CD4-positive, alpha-beta T cell treated with Interleukin-21 for 1 hour (primary cell): ENCODE measurements at places on chromosomes 2 and 18.

- DNase-seq, result no peak
Observed at GRCh38 chr2:22554453-22554852, 830.5 kb upstream of the KLHL29 start.

GRCh38 chr2:12051831-12052230 lies 305.4 kb downstream of the LPIN1 start:
- DNase-seq, result no peak

DNA sequence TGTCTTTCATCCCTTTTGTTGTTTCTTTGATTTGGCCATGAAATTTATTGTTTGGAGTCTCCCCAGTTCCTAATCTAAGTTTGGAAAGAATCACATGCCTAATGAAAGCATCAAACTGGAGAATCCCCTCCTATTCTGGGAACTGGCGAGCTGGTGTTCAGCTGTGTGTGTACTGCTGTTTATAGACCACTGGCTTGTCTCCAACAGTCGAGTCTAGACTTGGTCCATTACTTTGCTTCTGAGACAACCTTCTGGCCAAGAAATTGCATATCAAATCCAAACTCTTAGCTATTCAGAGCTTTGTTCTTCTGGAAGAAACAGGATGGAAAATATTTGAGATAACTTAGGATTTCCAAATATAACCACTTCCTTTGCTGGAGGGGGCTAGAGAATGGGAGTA lies 111.5 kb upstream of the THSD7B start:
- no peak for DNase-seq

DNA sequence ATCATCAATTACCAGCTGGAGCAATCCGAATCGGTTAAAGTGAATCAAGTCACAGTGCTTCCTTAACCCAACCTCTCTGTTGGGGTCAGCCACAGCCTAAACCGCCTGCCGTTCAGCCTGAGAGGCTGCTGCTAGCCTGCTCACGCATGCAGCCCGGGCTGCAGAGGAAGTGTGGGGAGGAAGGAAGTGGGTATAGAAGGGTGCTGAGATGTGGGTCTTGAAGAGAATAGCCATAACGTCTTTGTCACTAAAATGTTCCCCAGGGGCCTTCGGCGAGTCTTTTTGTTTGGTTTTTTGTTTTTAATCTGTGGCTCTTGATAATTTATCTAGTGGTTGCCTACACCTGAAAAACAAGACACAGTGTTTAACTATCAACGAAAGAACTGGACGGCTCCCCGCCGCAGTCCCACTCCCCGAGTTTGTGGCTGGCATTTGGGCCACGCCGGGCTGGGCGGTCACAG lies 496 bp upstream of the ITGA4 start:
- DNase-seq, result peak; percentile 85

DNA sequence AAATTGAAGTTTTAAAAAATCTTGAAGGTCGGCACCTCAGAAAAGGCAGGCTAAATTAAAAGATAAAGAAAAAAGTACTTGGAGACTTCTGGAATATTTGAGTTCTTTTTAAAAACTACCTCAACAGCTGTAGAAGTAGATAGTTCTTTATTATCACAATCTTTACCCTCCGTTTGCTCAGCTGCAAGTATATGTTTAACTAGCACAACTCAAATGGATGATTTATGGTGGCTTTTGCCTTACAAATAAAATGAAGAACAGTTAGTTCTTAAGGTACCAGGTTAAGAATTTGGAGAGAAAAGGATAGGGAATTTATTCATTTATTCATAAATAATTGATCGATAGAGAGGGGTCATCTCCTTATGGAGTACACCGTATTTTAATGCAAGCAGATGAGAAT lies 237.6 kb upstream of the FOSL2 start:
- DNase-seq, result no peak

DNA sequence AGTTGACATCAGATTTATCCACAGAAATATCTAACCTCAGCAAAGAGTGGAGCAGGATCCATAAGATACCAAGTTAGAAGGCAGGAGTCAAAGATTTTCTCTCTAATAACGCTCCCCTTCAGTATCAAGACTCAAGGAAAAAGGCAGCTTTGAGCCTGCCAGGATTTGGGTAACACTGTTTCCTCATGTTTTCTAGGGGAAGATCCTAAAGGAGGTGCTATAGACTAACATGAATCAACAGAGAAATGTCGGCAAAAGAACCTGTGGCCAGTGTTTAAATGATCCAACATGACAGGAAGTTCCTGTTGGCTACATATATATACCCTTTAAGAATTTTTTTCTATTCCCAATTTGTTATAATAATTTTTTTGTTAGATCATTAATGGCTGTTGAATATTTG lies 402.3 kb downstream of the TGIF1 start:
- no peak for DNase-seq

- DNase-seq, result no peak
Observed at GRCh38 chr18:69444221-69444620, 43.5 kb downstream of the DOK6 start.

DNA sequence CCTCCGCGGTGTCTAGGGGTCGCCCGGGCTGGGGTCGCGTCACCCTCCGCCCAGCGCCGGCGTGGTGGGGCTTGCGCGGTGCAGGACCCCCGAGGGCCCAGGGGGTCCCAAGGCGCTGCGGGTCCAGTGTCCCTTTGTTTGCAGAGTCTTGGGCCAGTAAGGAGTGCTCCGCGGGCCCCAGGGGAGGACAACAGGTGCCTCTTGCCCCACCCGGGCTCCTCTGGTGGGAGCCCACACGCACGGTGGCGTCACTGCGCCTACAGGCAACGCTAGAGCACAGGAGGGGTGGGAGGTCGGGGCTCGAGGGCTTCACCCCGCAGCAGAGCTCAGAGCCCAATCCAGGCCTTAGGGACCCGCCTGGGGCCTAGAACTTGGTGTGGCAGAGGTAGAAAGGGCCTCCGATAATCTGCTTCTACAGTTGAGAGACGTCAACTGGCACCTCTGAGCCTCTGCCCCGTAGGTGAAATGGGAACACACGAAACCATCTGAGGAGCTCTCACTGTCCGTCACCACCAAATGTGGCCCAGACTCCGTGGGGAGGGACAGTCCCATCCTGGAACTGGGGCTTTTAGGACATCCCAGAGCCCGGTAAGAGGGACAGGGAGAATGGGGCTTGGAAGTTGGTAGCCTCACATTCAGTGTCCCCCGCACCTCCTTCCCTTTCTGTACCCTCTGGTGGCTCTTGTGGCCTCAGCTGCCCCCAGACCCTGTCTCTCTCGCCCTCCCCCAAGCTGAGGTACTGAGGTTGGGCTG lies 1.4 kb downstream of the ARID5A start:
- DNase-seq, result peak; percentile 73

DNA sequence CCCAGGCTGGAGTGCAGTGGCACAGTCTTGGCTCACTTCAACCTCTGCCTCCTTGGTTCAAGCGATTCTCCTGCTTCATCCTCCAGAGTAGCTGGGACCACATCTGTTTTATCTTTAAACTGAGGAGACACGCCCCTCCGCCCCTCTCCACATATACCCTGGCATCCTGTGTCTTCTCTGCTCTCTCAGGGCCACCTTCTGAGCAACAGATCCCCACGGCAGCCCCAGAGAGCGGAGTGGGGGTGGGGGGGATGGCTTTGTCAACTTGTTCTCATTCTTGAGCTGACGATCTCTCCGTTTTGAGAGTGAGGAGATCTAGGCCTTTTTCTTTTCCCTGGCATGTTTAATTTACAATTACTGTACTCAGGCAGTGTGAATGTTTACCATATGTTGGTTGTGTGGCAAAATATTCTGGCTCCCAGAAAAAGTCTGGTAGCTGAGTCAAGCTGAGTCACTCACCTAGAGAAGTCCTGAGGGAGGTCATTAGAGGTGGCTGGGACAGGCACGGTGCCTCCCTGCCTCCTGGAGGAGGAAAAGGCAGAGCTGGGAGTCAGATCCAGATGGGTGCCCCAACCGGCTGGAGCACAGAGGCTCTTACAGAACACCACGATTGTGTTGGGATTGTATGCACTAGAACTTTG lies 19.5 kb upstream of the ID2 start:
- no peak for DNase-seq

- no peak for DNase-seq
Observed at GRCh38 chr2:62221141-62221540, 25.2 kb downstream of the B3GNT2 start.

DNA sequence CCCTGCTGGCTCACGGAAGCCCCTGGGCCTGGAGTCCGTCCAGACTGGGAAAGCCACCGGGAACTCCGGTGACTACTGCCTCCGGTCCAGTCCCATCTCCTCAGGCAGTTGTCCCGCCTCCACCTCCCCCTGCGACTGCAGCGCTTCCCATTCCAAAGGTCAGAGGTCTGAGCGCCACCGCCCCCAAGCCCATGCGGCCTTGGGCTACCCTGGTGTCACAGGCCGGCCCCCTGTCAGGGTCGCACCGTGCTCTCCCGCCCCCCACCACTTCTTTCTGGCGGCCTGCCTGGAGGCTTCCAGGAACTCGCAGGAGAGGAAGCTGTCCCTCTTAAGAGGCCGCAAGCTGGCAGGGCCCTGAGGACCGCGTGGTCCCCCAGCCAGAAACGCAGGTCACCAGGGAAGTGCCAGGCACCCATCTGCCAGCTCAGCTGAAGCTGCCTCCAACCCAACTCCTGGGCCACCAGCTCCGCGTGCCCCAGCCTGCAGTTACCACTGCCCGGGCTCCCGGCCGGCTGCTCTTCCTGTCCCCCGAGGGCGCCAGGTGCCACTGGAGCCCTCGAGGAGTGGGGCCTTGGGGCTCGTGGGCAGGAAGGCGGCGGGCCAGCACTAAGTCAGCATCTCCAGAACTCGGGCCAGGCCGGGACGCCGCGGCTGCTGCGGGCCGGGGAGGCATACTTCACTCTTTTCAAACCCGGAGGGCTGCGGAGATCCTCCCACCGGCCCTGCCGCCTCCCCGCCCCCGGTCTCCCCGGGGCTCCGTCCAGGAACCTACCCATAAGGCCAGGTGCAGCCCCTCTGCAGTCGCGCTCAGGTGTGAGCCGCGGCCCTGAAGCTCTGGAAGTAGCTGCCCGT lies 83.3 kb upstream of the POMC start:
- DNase-seq, result peak; percentile 38

DNA sequence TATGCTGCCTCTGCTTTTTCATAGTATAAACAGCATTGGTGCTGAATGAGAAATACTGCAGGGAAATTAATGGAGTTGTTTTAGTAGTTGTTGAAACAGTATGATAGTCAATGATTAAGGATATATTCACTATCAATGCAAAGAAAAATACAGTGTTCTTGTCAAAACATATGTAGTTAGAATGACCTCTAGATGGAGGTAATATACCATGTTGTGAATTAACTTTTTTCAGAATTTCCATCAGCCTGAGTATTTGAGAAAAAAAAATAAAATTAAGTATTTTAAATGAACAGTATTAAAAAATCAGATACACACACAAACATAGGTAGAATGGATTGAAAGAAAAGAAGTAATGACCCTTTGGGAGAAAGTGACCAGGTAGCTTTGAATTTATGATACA lies 59.5 kb downstream of the RMDN2 start:
- DNase-seq, result no peak

- no peak for DNase-seq
Observed at GRCh38 chr18:32439241-32439640, 31.4 kb downstream of the GAREM1 start.

GRCh38 chr2:182941919-182942318 lies 75.5 kb upstream of the FRZB start:
- no peak for DNase-seq

DNA sequence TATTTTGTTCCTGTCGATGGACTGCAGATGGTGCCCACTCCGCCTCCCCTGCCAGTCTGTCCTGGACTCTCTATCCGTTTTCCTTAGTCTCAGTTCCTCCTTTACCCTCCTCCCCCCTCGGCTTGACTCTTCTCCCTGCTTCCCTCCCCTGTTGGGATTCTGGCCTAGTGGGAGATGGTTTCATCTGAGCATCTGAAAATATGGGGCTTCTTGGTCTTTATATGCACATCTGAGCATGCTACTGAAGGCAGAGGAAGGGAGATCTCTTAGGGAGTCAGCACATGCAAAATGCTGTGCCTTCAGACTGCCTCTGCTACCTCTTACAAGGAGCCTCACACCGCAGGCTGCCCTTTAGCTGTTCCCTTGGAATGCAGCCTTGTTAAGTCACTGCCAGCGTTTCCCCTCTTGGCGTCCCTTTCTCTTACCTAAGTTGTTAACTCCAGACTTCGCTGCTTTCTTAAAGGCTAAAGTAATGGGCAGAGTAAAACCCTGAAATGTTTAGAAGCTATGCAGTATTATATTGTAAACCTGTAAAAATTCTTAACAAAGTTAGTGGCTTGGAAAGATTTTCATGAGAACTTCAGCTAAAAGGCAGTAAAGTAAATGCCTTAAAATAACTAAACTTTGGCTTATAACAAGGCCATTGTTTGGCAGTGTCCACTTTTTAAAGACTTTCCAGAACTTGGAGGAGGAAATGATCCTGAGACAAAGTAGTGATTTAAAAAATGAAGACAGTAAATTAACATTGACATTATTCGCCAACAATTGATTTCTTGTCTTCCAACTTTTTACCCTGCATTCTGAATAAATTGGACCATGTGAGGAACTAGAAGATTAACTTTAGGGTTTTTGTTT lies 49.8 kb downstream of the LDLRAD4 start:
- no peak for DNase-seq

DNA sequence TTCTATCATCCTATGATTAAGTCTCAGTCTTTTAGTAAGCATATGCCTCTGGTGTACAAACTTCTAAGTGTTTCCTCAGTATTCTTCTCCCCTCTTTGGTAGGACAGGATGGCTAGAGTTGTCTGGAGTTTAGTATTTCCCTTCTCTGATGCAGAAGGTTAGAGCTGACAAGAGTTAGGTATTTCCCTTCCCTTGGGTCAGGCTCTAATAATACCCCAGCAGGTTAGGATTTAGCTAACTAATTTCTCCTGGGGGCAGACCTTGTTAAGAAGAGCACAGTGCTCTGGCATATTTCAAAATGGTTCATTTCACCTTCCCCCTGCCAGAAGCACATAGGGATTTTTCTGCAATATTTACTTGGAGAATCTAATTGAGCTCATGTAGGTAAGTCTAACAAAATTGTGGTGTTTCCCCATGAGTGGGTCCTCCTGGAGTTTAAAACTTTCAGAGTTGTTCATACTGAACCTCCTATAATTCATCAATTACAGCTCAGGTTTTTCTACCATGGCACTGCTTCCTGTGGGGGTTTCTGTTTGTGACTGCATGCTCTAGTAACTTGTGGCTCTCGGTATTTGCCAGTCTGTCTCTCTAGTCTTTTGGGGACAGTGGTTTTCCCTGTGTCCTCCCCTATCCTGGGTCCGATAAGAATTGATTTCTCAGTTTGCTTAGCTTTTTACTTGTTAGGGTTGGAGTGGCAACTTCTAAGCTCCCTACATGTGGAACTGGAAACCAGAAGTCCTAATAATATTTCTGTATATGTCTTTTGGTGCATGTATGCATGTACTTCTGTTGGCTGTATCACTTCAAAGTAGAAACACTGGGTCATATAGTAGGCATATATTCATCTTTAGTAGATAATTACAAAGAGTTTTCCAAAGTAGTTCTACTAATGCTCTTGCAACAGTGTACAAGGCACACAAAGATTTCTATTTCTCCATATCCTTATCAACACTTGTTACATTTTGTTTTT lies 77.7 kb downstream of the GDF7 start:
- DNase-seq, result no peak

DNA sequence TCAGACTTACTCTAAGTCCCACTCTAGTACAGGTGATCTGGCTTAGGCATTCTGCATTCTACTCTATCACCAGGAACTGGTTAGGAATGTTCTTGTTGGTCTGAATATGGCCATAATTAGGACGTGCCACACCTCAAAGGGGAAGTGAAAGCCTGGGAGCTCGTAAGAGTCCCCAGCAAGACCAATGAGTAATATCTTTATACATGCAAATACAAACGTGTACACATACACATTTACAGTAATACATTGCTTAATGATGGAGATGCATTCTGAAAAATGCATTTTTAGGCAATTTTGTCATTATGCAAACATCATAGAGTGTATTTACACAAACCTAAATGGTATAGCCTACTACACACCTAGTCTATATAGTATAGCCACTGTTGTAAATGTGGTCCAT lies 19.5 kb upstream of the ERCC3 start:
- peak; percentile 1 for DNase-seq
